Activated T-cell treated with anti-CD3 and anti-CD28 coated beads for 1 hour (primary cell): ENCODE measurements at places on chromosomes 5 and 9.

DNA sequence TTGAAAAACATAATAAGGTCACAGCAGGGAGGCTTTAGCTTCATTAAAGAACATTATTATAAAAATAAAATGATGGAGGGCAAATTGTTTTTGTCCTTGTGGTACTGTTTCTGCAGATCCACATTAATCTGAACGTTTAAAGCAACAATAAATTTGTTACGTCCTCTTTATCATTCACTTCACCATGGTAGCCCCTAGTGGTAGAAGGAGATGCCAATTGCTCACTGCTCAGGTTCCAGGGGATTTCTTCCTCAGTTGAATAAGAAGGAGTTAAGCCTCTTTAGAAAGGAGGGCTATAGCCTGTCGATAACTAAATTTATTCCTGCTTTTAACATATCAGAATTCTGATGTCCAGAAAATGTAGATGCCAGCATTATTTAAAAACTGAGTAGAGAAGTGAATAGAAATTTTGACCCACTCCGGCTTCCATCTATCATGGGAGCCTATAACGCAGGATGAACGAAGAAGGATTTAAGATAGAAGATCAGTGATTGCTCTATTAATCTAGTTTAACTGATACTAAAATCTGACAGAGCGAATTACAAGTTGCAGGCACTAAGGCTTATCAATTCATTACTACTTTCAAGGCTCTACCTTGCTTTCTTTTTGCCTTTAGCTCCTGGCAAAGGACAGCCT is 692.3 kb downstream of the PTPRD start:
- no peak for DNase-seq

DNA sequence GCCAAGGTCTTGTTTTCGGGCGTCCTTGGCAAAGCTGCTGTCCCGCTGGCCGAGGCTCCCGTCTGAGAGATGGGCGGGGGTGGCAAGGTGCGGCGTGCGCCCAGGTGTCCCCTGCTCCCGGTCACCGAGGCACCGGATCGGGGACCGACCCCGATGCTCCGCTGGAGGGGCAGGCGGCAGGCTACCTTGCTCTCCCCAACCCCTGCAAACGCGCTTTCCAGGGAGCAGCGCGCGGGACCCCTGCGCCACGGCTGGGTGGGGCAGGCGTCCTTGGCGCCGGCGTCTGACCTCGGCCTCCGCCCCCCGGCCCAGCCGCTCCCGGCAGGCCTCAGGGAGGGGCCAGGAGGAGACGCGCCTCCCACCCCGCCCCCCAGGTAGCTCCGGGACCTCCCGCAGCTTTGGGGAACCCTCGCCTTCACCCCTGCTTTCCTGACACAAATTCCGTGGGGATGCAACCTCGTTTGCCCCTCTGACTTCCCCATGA is 551 bp downstream of the N4BP3 start:
- no peak for DNase-seq

DNA sequence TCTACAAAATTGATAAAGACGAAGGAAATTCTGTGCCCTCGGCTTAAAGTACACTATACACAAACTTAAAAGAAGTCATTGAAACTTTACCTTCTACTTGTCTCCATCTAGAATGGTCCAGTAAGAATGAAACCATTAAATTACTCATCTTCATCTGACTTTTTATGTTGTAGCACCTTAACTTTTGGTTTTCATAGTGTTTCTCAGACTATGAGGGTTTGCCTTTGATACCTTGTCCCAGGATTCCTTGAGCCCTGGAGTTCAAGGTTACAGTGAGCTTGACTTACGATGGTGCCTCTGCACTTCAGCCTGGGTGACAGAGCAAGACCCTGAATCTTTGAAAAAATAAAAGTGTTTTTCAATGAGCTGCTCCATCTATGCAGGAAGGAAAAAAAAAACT is 132.2 kb downstream of the CDC42SE2 start:
- no peak for DNase-seq

DNA sequence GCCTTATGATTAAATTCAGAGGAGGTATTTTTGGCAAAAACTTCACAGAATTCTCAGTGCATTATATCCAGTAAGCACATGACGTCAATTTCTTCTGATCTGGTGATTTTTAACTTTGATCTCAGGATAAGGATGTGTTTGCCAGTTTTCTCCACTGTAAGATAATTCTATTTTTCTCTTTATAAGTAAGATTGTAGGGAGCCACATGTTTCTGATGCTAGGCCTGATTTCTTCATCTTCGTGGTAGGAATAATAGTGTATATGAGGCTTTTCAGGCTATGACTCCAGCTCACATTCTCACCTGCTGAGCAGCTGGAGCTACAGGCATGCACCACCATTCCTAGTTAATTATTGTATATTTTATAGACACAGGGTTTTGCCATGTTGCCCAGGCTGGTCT is 32.1 kb upstream of the LMNB1 start:
- no peak for DNase-seq

DNA sequence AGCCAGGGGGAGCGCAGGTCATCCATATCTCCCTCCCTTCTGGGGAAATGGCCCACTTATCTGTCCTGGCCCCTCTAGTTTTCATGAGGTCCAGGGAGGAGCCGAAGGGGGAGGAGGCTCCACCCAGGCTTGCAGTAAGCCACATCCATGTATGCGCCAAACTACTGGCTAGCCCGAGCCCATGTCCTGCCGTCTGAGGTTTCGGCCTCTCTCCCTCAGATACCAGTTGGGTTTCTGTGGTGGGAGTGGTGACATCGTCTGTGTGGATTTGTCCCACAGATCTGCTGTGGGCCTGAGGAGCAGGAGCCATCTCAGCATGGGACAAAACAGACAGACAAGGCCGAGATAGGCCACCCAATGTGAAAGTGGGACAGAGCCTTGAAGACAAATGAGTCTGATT is 78.3 kb upstream of the ORM1 start:
- no peak for DNase-seq

DNA sequence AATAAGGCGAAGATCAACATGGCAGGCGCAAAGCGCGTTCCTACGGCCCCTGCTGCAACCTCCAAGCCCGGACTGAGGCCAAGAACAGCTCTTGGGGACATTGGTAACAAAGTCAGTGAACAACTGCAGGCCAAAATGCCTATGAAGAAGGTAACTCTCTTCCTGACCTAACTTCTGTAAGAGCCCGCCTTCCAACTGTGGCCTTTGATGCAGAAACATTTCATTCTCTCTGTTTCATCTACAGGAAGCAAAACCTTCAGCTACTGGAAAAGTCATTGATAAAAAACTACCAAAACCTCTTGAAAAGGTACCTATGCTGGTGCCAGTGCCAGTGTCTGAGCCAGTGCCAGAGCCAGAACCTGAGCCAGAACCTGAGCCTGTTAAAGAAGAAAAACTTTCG is 979 bp downstream of the CCNB1 start:
- DNase-seq = no peak

DNA sequence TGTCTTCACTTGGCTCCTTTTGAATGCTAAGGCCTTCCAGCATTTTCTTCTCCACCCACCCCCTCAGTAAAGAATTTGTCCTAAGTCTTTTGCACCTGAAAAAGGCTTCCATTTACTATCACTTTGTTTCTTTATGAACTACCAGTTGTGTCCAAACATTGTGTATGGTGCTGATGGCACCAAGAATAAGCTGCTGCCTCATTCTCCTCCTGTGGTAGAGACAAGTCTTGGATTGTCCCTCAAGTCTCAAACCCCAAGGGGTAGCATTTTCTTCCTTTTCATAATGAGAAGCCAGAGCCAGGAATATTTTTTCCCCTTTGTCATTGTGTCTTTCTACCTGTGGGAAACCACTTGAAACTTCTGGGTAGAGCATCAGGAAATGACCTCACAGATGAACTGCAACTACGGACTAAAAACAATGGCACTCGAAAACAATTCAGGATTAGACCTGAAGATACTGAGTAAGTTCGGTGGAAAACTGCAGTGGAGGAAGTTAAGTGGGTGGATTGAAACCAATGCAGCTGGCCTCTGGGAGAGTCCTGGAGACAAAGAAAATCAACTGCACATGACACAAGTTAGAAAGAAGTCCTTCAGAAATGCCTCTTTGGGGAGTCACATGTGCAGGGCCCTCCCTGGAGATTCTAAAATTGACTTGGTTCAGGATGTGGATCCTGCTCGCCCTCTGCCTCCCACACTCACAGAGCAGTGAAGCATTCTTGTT is 80.5 kb downstream of the SH3RF2 start:
- no peak for DNase-seq

DNA sequence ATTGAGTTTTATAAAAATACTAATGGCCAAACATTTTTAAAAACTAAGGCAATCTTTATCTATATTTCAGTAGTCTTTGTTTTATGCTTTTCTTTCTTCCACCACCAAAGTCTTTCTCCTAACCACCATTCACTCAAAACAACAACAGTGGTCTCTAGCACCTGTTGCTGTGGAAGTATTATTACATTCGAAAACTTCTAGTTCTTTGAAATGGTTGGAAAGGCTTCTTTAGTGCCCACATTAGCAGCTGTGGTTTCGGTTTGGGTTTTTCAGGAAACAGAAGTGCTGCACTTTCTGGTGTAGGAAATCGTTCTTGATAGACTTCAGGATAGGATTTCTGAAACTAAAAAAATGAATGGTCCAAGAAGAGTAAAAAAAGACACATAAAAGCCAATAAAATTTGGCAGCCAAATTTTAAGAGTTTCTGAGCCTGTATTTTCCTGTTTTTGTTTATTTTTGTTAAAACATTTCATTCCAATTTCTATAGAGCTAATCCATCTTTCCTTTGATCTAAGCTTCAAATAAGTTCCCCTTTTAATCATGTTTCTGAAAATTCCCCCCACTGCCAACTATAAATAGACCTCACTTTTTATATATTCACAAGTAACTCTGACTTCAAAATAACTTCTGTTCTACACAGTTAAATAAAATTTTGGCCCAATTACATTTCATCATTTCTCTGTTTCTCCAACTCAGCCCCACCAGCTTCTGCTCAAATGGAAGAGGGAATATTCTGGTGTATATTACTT is 102.2 kb downstream of the DEPDC1B start:
- DNase-seq = no peak

- DNase-seq = no peak
These were observed 131.0 kb downstream of the PBX3 start for GRCh38 chr9:125878164-125878631.

GRCh38 chr9:134704498-134704897 is 62.9 kb downstream of the COL5A1 start:
- DNase-seq = no peak

DNA sequence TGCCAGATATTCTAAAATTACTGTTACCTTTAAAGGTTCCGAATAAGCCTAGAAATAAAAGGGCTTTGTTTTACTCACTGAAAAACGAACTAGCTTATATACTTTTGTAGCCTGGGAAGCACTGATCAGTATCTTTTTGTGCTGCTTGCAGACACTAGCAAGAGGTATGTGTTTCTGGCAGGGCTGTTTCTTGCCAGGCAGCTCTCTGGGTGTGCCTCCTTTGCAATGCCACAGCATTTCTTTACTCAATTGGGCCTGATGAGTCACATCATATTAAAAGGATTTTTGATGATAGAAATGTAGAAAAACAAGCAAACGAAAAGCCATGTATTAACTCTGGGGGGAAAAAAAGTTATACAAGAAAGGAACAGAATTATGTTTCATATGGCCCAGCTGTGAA is 35.6 kb downstream of the CD180 start:
- DNase-seq = peak; percentile 39

DNA sequence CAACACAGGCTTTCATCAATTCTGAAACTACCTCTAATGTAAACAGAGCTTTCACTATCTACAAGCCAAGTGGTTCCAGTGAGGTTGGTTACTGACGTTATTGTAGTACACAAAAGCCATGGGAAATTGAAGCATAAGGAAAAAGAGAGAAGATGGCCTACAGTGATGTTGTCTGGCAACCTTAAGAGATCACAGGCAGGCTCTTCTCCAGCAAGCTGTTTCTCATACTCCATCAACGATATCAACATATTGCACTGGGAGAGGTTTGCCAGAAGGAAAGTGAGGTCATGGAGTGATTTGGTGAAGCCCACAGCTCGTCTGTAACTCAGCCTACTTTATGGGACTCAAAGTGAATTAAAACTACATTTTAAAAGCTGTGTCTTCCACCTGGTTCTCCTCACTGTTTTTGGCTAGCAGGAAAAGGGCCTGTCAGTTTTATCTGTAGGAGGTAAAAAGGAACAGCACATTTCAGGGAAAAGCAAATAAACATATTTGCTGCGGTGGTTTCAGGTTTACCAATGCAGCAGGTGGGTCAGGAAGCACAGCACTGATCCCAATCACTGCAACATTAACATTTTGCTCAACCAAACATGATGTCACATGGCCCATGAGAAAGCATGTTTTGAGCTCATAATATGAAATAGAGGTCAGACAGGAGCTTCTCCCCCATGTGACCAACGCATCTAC is 72.9 kb downstream of the ARSB start:
- no peak for DNase-seq

DNA sequence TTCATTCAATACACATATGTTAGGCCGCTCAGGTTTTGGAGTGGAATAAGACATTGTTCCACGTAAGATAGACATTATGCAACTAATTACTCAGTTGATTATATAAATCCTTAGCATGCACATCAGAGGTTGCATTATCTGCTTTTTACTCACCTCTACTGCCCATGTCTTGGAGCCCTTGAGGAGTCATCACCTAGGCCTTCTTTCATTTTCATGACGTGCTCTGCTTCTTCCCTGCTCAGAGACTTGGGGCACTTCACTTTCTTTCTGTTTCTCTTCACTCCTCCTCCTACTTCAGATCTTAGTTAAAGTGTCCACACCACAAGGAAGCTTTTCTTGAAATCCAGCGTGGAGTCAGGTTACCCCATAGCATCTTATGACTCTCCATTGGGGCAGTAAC is 241.1 kb downstream of the TLR4 start:
- no peak for DNase-seq

DNA sequence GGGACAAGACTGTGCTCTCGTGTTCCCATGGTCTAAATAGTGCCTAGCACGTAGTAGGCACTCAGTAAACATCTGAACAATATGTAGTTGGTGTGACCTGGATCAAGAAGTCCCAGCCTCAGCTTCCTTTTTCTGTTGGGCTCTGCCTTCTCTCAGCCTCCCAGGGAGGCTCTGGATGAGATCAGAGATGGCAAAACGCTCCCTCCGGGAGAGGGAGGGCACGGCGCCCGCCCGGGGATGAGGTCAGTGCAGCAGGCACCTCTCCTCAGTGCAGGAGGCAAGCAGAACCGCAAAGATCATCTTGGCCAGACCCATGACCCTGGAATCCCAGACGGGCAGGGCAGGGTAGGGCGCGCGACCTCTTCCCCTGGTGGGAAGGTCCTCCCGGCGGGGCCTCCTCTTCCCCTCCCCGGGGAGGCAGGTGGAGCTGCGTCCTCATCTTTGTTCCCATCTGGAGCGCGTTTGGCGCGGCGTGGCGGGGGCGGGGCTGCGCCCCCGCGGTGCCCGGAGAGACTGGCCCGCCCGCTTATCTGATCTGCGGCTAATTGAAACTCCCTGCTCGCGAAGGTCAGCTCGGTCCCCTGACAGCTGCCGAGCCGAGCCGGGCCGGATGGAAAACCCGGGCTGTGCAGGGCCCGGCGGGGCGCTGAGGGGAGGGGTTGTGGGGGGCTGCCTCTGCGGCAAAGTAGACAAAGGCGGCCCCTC is 60.9 kb downstream of the CXXC5 start:
- no peak for DNase-seq

DNA sequence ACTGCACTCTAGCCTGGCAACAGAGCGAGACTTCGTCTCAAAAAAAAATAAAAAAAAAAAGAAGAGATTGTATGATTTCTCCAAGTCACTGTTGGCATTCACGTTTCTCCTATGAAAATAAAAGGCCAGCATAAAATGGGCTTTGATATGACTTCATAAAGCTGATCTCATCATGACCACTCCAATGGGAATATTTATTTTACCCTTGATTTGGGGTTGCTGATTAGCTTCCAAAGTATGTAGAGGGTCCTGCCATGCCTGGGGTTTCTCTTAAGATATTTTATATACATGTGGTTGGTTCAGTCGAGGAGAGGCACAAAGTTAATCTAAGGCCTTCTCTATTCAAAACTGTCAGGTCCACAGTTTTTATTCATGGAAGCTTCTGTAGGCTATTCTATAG is 247.0 kb upstream of the TNC start:
- no peak for DNase-seq
